Astrocyte of the cerebellum (primary cell): ENCODE measurements at places on chromosomes 7 and 10.

DNA sequence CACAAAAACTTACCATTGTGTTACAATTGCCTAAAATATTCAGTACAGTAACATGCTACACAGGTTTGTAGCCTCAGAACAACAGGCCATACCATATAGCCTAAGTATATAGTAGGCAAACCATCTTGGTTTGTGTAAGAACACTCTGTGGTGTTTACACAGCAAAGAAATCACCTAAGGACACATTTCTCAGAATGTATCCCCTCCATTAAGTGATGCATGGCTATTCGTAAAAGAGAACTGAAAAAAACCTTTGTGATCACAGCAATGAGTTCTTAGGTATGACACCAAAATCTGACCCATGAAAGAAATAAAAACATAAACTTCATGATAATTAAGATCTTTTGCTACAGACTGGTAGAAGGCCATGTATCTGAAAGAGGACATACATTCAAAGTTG, 121.5 kb downstream of the JMJD1C start:
- DNase-seq: no peak

GRCh38 chr10:127886371-127887051, 6.2 kb downstream of the CLRN3 start:
- DNase-seq: no peak

DNA sequence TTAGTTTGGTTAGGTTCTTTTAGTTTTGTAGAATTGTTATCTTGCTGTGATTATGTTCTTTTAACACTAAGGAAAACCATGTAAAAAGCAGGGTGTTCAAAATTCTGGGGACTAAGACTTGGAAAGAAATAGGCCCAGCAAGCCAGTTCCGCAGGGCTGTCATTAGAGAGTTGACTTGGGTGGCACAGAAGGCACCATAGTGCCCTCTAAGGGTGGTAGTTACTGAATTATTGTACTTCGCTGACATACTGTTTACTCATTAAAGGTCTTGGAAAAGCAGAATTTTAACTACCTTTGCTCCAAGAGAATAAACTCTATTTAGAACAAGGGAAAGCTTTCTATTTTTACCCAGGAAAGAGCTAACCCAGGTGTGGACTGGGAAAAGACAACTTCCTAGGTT, 86.5 kb downstream of the OTUD1 start:
- peak; percentile 1 for DNase-seq

GRCh38 chr10:121112579-121113384, 261.6 kb downstream of the WDR11 start:
- no peak for DNase-seq
